SK-N-DZ (cell line): ENCODE measurements at places on chromosomes 13 and 19.

GRCh38 chr13:29594710-29595379 lies 643 bp downstream of the SLC7A1 start:
- peak; percentile 57 for DNase-seq

DNA sequence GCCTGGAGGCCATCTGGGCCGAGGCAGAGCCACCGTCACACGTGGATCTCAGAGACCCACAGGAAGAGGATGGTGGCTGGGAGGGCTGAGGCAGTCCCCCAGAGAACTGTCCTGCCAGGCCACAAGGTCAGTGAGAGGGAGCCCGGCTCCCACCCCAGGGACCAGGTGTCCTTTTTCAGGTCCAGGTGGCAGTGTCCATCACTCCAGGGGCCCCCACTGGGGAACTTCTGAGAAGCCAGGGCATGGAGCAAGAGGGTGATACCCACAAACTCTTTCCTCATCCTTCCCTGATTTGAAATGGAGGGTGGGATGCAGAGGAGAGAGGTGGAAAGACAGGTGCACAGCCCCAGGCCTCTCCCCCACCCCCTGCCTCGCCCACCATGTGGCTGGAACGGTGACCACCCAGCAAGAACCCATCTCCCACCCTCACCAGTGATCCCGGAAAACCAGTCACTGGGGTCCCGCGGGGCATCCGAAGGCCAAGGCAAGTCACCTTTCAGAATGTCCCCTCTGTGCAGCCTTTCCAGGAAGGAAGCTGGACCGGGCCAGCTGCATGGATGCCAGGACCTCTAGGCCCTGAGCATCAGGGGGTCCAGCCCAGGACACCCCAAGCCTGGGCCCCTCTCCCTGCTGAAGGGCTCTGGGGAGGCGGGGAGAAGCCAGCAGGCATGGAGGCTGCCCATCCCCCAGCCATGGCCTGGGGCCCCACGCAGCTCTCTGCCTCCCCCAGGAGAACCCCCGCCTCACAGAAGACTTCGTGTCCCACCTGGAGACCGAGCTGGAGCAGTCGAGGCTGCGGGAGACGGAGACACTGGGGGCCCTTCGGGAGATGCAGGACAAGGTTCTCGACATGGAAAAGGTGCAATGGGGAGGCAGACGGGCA lies 14.1 kb downstream of the PRR36 start:
- DNase-seq: no peak

- no peak for DNase-seq
Observed at GRCh38 chr19:56778351-56778750, 62.2 kb downstream of the PEG3 start.

DNA sequence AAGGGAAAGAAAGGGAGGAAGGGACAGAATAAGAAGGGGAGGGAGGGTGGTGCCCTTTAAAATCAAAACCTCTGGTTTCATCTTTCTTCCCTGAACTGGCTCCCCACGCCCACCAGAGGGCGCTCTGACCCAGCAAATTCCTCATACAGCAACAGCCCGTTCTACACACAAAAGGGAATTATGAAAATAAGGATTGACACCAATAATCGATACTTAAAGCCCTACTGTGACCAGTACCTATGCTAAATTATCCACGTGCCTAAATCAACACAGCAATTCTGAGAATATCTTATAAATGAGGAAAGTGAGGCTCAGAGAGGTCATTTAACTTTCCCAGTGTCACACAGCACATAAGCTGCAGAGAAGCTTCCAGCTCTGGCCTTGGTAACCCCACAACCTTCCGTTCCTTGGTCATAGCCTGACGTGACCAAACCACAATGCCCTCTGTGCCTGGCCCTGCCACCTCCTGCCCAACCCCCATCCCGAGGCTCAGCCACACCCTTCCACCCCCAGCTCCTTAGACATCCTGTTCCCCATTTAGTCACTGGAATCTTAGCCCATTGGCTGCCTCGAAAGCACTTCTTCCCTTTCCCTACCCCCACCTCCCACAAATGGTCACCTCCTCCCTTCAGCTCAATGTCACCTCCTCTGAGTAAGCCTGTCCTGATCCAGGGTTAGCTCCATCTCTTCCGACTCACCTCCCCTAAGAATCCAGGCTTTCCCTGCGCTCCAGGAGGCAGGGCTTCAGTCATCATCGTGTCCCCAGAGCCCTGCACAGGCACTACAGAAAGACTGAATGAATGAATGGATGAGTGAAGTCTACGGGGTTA lies 34.2 kb upstream of the PNMA8B start:
- peak; percentile 31 for DNase-seq

- no peak for DNase-seq
Observed at GRCh38 chr19:50660088-50660366, 10.8 kb downstream of the C19orf81 start.
